ENCODE measurements at places on chromosomes 6 and 20.
A peak's percentile ranks its signal among the peaks of the same experiment; 100 is the strongest.

- no peak for DNase-seq
Observed at GRCh38 chr6:26561533-26562466, 23.6 kb downstream of the HMGN4 start.

DNA sequence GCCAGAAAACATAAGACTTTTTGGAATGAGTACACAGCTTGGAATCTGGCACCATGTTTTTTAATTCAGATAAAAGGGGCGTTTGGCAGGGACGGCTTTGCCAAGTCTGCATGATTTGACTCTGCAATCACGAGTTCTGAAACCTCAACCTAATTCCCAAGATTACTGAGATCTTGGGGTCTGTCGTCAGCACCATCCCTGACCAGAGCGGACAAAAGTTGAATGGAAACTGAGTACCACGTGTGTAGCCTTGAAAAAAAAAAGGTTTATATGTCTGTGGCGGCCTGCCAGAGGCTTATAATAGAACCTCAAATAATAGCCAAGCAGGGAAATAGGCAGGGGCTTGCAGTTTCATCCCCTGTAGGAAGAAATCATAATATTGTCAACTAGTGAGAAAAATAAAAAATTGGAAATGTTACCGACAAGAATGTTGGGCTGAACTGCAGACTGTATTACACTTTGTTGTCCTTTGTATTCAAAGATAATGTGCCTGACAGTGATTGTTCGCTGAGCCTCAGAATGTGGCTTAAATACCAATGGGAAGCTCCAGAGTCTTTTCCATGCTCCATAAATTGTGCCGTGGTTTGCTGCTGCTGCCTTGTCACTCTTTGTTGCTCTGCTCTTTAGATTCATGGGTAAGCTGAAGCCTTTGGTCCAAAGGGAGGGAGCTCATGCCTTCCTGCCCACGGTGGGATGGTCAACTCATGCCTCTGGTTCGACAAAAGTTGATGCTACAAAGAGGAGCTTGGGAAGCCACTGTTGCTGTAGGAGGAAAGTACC, 118.8 kb upstream of the ARID1B start:
- no peak for DNase-seq

DNA sequence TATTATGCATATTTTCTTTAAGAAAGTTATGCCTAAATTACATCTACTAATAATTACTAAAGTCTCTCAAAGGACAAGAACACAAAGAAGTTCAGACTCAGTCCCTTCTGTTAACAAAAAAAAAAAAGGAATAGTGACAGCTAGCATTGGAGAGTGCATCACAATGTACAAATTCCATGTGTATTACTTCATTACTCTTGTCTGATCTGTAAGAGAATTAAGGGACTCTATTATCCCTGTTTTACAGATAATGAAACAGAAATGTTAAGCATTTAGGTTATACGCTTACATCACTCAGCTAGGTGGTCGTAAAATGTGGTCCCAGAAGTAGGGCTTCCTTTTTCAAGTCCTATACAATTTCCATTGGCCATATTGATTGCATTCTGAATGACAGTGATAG, 17.2 kb upstream of the VNN1 start:
- no peak for DNase-seq

- DNase-seq, result no peak
Observed at GRCh38 chr6:42896178-42896719, 16.8 kb downstream of the RPL7L1 start.

DNA sequence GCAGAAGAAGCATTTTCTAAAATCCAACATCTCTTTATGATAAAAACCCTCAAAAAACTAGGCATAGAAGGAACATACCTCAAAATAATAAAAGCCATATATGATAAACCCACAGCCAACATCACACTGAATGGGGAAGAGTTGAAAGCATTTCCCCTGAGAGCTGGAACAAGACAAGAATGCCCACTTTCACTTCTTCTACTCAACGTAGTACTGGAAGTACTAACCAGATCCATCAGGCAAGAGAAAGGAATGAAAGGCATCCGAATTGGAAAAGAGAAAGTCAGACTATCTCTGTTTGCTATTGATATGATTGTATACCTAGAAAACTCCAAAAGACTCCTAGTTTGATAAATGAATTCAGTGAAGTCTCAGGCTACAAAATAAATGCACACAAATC, 7.9 kb upstream of the CDK19 start:
- DNase-seq, result no peak

DNA sequence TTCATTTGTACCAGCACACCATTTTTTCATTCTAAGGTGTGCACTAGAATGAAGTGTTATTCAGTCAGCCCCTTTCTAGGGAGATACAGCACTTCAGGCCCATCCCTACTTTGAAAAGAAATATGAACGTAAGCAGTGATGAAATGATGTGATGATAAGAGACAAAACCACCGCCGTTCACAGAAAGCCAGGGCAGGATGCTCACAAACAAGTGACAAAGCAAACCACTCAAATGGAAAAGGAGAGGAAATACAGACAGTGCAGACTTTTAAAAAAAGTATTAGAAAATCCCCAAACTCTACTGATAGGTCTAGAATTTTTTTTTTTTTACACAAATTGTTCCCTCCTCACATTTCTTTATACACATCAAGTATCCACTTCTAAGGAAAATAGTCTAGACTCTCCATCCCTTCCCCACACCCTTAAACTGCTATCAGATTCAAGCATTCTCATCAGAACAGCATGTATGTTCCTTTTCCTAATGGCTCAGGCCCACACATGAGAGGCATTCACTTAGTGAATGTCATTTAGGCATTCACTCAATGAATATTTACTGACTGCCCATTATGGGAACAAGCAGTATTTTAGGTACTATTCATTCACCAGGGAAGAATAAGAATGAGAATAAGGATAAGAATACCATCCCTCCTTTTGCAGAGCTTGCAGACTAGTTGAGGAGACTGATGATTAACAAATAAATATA, 243.5 kb downstream of the GMPR start:
- no peak for DNase-seq

DNA sequence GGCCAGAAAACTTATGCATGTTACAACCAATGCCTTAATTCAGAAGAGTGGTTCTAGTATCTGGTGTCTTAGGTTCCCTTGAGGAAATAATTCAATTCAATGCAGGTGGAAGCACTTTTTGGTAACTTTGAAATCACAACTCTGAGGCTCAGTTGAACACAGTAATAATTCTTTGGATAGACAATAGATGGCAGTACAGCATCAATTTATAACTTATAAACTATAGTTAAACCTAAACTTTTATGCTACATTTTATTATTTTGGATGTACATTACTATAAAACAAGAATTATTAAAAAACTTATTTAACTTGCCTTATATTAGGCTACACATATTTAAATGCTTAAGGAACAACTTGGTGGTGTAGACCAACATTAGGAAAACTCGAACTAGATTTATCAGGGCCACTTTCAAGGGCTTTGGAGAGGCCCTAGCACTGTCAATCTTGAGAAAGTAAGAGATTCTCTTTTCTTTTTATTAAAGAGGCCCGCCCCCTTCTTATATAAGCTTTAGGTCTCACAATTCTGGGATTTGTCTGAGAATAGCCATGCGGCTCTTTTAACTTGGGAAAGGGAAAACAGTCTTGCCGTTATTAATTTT, 85.9 kb downstream of the CRYBG1 start:
- peak; percentile 64 for DNase-seq

DNA sequence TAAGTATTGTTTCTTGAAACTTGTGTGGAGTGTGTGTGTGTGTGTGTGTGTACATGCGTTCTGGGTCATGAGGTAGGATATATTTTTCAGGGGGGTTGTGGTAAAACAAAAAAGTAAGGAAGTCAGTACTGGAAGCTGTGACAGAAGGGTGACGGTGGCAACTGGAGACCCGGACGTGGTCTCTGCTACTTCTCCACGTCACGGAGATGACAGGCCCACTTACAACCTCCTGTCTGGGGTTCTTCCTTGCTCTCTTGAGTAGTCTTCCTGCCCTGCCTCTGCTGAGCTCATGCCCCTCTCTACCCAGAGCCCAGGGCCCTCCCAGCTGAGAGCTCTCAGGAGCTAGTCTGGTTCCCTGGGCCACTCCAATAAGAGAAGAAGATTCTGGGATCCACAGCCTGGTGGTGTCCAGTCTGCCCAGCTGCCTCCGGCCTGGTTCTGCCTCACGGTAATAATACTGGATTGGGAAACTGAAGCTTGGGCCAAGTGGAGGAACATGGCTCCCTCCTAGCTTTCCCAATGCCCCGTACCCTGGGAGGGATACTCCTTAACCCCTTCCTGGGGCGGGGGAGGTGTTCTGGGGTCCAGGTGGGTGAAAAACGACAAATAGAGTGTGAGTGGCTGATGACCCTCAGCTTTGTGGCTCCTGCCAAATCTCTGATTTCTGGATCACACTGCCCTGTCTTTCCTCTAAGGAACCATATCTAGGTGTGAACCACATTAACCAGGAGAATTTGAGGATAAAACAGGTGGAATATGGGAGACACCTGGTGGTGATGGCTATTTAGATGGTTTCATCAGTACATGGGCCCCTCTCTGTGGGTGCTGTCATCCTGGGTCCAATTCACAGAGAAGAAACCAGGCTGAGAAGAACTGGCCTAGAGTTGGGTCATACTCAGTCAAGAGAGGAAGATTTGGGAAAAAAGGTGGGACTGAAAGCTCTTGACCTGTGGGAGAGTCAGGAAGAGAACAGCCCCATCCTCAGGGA, 27.2 kb downstream of the VEGFA start:
- DNase-seq, result peak; percentile 51

- no peak for DNase-seq
Observed at GRCh38 chr6:155521719-155522118, 66.1 kb upstream of the NOX3 start.

- DNase-seq, result no peak
Observed at GRCh38 chr6:24249926-24250325, 107.9 kb downstream of the DCDC2 start.

DNA sequence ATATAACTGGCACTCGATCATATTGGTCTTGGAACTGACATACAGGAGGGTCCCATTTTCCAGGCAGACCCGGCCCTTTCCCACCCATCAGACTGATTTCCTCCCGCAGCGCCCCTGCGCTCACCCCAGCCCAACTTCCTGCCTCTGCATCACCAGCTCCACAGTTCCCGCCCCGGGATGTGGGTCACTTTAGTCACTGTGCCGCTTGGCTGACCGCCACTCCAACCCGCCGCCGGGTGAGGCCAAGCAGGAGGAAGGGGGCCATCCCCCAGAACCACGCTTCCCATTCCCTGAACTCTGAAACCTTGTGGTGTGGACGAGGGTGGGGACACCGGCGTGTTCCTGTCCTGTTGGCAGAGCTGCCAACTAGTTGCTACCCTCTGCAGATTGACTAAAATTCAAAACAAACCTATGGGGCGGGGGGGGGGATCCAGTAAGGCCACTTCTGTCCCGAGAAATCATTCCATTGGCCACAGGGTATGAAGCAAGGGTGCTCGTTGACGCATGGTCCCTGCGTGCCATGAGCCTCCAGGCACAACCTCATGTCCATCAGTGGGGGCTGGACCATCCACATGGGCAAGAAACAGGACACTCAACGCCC, 12.3 kb downstream of the TGM2 start:
- no peak for DNase-seq

DNA sequence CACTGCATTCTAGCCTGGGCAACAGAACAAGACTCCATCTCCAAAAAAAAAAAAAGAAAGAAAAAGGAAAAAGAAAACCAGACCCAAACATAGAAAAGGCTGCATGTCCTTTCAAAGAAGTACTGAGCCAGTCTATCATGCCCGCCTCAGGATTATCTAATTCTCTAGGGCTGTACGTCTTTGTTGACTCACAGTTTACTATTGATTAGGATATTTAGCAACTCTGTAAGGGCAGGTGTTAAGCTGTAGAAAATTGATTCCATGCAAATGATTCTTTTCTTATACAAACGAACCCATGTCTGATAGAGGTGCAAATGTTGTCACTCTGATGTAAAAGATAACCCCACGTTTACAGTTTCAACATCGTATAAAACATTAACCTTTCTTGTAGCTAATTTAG, 209.0 kb downstream of the TTLL2 start:
- no peak for DNase-seq
